ENCODE measurements at places on chromosomes 6 and 20.

GRCh38 chr6:31935021-31935420, 7.5 kb downstream of the C2 start:
- no peak for DNase-seq

- no peak for DNase-seq
Observed at GRCh38 chr6:12968290-12968689, 251.7 kb downstream of the PHACTR1 start.

GRCh38 chr20:45670139-45670538, at the start of gene WFDC11:
TSS of gene WFDC11 (minus strand) at chr20:45670239. CDS start at chr20:45650600, 19,639 bp downstream.
- no peak for DNase-seq

DNA sequence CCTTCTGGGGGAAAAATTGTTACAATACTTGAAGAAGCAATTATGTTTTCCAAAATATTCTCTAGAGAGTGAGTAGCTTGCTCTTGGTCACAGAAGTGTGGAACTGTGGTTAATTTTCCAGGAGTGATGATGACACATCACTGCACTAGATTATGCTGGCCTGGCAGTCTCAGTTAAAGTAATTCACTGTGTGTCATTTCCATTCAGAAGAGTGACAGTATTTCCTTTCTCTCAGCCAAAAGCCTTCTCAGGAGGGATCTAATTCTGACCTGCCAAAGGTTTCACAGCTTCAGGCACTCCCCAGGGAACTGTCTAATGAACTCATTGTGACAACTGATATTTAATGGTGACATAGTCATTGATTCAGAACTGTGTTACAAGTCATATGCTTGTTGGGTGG, 517.5 kb downstream of the TBC1D32 start:
- DNase-seq: no peak

- peak; percentile 17 for DNase-seq
Observed at GRCh38 chr6:113876695-113877094, 19.6 kb downstream of the MARCKS start.

GRCh38 chr6:107691062-107691751, 132.9 kb downstream of the SCML4 start:
- DNase-seq: peak; percentile 59

- DNase-seq: peak; percentile 54
Observed at GRCh38 chr6:135906542-135906941, 55.0 kb downstream of the PDE7B start.

GRCh38 chr6:88008411-88008810, 39.2 kb upstream of the SPACA1 start:
- no peak for DNase-seq

DNA sequence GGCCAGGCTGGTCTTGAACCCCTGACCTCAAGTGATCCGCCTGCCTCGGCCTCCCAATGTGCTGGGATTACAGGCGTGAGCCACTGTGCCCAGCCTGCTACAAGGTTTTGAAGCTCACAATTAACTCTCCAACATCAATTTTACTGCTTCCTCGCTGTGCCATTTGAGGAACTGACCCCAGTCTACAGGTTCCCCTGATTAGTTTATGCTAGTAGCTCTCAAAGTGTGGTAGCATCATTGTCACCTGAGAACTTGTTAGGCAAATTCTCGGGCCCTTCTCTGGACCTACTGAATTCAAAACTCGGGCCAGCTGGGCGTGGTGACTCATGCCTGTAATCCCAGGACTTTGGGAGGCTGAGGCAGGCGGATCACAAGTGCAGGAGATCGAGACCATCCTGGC, 49.4 kb downstream of the MCUR1 start:
- DNase-seq: no peak

- DNase-seq: peak; percentile 30
Observed at GRCh38 chr20:433300-433975, 25.3 kb downstream of the RBCK1 start.

GRCh38 chr20:12435268-12435667, 517.6 kb downstream of the BTBD3 start:
- peak; percentile 29 for DNase-seq

DNA sequence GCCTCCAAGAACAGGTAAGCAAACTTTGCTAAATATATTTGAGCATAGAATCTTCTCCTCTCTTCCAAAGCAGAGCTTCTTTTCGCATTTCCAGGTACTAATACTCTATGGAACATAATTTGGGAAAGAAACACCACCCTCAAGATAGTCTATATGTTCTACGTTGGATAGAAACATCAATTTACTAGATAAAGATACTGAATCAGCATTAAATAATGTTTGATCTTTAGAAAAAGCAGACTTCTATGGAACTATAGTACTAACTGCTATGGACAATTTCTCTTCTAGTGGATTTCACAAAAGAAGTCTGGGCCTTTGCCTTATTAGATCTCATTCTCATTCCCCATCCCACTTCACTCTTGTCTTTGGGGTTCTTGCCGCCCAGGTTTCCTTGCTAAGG, 103.0 kb downstream of the CDK19 start:
- no peak for DNase-seq

GRCh38 chr20:11429168-11429567, 488.5 kb upstream of the BTBD3 start:
- no peak for DNase-seq

- DNase-seq: peak; percentile 31
Observed at GRCh38 chr20:46757754-46758678, 48.6 kb downstream of the SLC2A10 start.

DNA sequence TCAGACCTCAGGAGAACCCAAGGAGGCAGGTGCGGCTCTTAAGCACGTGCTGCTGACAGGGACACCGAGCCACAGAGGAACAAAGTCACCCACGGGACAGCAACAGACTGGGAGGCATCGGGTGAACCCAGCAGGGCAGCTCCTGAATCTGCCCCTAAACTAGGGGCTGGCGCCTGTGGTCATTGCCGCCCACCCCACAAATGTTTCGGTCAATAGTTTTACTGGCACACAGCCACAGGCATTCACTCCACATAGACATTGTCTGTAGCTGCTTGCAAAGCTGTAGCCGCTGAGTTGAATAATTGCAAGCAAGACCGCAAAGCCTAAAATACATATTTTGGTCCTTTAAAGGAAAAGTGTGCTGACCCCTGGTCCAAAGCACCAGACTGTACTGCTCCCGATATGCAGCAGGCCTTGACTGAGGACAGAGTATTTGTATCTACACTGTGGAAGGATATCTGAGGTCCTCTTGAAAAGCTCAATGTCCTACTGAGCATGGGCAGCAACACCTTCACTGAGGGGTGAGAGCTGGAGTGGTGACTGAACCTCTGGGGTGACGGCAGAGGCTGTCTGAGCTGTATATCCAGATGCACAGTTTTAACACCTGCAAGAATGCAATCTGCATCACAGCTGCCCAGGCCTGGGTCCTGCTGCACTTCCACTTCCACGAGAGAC, 310.3 kb downstream of the THBS2 start:
- no peak for DNase-seq

GRCh38 chr6:119129148-119129967, 50.9 kb upstream of the FAM184A start:
- peak; percentile 78 for DNase-seq

GRCh38 chr20:37920270-37920669, 17.3 kb downstream of the VSTM2L start:
- no peak for DNase-seq

DNA sequence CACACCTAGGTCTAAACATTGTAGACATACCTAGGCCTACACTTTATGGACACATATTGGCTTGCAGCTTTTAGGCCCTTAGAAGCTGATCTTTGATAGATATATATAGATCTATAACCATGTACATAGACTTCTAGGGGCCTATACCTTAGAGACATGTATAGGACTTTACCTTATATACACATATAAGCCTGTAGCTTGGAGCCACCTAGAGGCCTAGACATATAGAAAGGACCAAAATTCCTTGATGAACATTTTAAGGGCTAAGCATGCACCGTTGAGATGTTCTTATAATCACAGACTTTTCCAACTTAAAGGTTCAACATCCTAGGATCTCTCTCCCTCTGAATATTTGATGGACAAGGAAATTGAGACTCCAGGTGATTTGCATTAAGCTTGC, 371.7 kb upstream of the SASH1 start:
- peak; percentile 22 for DNase-seq

- peak; percentile 57 for DNase-seq
Observed at GRCh38 chr20:61925555-61926252, 140.0 kb downstream of the TAF4 start.

DNA sequence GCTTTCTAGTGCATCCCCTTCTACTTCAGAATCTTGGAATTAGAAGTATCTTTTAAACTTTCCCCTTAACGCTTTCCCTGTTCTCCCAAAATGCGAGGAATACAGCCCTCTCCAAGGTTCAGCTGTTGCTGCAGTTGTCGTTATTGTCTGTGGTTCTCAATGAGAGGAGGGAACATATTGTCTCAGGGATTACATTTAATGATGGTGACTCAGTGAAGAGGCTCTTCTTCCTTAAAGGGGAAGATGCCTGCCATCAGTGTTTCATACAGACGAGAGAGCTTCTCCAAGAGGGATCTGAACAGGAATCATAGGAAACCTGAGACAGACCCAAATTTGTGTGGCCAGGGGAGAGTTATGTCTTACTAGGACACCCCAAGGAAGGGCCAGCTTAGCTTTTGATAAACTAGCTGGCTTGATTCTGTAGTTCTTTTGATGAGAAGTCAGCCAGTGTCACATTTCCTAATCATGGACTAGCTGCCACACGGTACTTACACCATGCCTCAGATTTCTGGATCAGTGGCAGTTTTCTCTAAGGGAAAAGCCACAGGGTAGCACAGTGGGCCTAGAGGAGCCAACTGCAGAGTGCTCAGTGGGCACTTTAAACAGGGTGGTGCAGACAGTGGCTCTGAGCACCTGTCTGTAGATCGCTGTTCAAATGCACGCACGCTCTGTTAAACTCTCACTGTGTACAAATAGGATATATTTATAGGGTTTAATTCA, 59.7 kb upstream of the TMEM181 start:
- peak; percentile 68 for DNase-seq

GRCh38 chr6:135852746-135853145, 1.2 kb downstream of the PDE7B start:
- DNase-seq: peak; percentile 17

- no peak for DNase-seq
Observed at GRCh38 chr20:37194621-37195417, 15.5 kb upstream of the MROH8 start.

- DNase-seq: no peak
Observed at GRCh38 chr20:25139029-25139705, 56.3 kb upstream of the ENTPD6 start.

Data from iris pigment epithelial cell (primary cell).